ENCODE measurements at places on chromosomes 16 and 17. TPM values are rescaled to one million over a fixed set of nuclear protein-coding genes. Genes with fewer than 3 reads are reported as not detected.

GRCh38 chr16:48103591-48103990 is 52.2 kb downstream of the ABCC12 start:
- no peak for DNase-seq

GRCh38 chr16:47413041-47413440 is 47.8 kb downstream of the ITFG1 start:
- DNase-seq = no peak

- DNase-seq = peak; percentile 80
These were observed 90.9 kb downstream of the MYH11 start for GRCh38 chr16:15765880-15766279.

- DNase-seq = no peak
These were observed 6.5 kb upstream of the USP32 start for GRCh38 chr17:60398227-60398959.

GRCh38 chr16:77574867-77575624 is 140.2 kb upstream of the ADAMTS18 start:
- no peak for DNase-seq

DNA sequence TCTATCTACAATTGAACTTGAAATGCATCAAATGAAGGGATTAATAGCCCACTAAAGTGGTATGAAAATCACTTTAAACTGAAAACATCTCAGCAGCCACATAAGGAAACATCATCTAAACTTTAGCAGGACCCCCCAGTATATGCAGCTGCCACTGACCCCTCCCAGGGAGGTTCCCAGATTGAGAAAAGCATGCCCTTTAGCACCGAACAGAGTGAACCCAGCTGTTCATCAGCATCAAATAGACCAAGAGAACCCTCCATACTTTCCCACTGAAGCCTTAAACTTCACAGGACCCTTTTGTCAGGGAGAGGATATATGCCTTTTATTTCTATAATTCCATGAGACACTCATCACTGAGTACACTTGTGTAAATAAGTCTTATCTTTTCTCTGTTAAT is 44.6 kb downstream of the MYH10 start:
- DNase-seq = no peak

KRT9 gene
- total RNA-seq = not detected

DNA sequence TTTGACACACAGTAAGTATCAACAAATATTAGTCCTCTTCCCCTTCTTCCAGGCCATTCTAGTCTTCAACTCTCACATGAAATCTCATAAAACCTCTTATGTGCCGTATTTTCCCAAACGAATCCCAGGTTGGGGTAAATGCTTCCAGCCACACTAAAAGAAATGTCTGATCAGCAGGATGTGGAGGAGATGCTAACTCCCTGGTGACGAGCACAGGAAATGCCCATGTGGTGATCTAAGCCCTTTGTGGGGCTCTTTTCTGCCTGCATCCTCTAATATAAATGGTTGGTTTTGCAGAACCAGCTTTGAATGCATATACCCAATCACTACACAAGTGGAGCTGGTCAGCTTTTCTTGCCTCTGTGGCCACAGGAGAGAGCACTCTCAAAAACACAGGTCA is 498.2 kb upstream of the ERCC4 start:
- DNase-seq = peak; percentile 34

CDRT15L2 gene
- total RNA-seq = not detected

SALL1 gene
- 22.7 TPM for total RNA-seq

TCAP gene
- 0.74 TPM for total RNA-seq
